A549 treated with dexamethasone at 1 μM for 4 hours (cell line): ENCODE measurements at places on chromosomes 3 and 15. TPM values are rescaled to one million over a fixed set of nuclear protein-coding genes. Genes with fewer than 3 reads are reported as not detected.

The NOX5 gene
- total RNA-seq: 0.10 to 0.34 TPM (median 0.19 TPM) in 5 replicates

The CCR5 gene
- total RNA-seq: not detected in 5 replicates

The CPN2 gene
- not detected in 5 replicates for total RNA-seq

The SPRED1 gene
- total RNA-seq: 6.5 to 9.3 TPM (median 8.6 TPM) in 5 replicates

The PLAAT1 gene
- 0.09 to 0.16 TPM in 2 of 5 replicates, not detected in the others for total RNA-seq

The ASB14 gene
- not detected in 5 replicates for total RNA-seq

The UBA3 gene
- 21.0 to 28.7 TPM (median 24.6 TPM) in 5 replicates for total RNA-seq

The PATL2 gene
- 0.11 to 0.26 TPM (median 0.18 TPM) in 5 replicates for total RNA-seq

The GRK7 gene
- not detected in 5 replicates for total RNA-seq

The VIPR1 gene
- total RNA-seq: 1.2 to 2.3 TPM (median 1.7 TPM) in 5 replicates

The RHCG gene
- total RNA-seq: 37.0 to 51.0 TPM (median 39.6 TPM) in 5 replicates

The ST3GAL6 gene
- total RNA-seq: 0.73 to 1.3 TPM (median 0.89 TPM) in 5 replicates

The HES1 gene
- total RNA-seq: 9.6 to 11.4 TPM (median 10.0 TPM) in 5 replicates

The C3orf20 gene
- 0.02 to 0.06 TPM in 2 of 5 replicates, not detected in the others for total RNA-seq

The DNAH1 gene
- total RNA-seq: 0.71 to 1.3 TPM (median 0.95 TPM) in 5 replicates

The RASGRF1 gene
- total RNA-seq: 0.19 to 0.34 TPM (median 0.25 TPM) in 5 replicates

The KCNAB1 gene
- total RNA-seq: not detected in 5 replicates

The GOLGA6L4 gene
- 0.39 to 1.4 TPM (median 1.2 TPM) in 5 replicates for total RNA-seq
